ENCODE measurements at places on chromosomes 2 and 18.
A peak's percentile ranks its signal among the peaks of the same experiment; 100 is the strongest.

- no peak for DNase-seq
Measured at GRCh38 chr2:161946489-161947107, 127.4 kb downstream of the DPP4 start.

DNA sequence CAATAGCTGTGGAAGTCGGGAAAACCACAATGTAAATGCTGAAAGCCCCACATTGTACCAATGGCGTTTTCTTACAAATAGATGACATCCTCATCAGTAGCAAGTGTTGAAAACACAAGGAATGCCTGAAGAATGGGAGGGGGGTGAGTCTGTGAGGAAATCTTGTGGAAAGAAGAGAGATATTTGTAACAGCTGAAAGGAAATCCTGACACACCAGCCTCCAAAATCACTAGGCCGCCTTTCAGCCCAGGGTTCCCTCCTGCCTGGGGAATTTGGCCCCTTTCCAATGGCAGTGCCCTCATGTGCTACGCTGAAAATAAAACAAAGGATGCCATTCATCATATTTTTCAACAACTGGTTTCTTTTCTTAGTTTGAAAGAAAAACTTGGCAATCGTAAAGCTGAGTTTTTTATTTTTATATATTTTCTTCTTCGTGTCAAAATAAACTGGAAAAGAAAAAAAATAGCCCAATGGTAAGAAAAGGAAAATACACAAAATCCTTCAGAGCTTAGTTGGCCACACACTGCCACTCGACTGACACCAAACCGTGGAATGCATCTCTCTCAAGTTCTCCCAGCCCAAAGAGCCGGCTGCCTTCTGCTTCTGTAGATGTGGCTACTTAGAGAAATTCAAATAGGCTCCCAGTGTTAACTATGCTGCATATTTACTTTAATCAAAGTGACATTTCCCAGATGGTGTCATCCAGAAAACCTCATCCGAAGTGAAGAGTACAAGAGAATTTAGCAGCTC is 52.0 kb downstream of the FTCDNL1 start:
- no peak for DNase-seq

- DNase-seq: no peak
Measured at GRCh38 chr18:6561420-6561861, 146.7 kb upstream of the L3MBTL4 start.

- DNase-seq: no peak
Measured at GRCh38 chr2:62180975-62181374, 14.9 kb upstream of the B3GNT2 start.

- DNase-seq: no peak
Measured at GRCh38 chr2:230875347-230876315, 10.9 kb downstream of the ITM2C start.

DNA sequence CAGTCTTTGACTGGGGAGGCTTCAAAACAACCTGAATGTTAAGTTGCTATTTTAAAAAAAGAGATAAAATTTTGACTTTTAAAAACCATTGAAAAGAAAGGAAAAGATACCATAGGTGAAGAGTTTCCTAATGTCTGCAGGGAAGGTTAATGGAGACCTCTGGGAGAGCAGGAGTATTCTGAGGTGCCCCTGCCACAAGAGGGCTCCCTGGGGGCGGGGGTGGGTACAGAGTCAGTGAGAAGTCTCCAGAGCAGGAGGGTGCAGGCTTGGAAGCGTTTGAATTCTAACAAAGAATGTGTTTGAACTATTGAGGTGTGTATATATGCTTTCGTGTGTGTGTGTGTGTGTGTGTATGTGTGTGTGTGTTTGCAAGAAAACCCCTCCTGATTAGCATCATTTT is 46.7 kb upstream of the ST6GAL2 start:
- DNase-seq: no peak

GRCh38 chr2:25252291-25253152 is 84.1 kb upstream of the POMC start:
- peak; percentile 44 for DNase-seq

GRCh38 chr2:240520130-240520973 is 37.4 kb downstream of the ANKMY1 start:
- no peak for DNase-seq

GRCh38 chr2:43819491-43820163 is 19.0 kb downstream of the ABCG5 start:
- DNase-seq: no peak

DNA sequence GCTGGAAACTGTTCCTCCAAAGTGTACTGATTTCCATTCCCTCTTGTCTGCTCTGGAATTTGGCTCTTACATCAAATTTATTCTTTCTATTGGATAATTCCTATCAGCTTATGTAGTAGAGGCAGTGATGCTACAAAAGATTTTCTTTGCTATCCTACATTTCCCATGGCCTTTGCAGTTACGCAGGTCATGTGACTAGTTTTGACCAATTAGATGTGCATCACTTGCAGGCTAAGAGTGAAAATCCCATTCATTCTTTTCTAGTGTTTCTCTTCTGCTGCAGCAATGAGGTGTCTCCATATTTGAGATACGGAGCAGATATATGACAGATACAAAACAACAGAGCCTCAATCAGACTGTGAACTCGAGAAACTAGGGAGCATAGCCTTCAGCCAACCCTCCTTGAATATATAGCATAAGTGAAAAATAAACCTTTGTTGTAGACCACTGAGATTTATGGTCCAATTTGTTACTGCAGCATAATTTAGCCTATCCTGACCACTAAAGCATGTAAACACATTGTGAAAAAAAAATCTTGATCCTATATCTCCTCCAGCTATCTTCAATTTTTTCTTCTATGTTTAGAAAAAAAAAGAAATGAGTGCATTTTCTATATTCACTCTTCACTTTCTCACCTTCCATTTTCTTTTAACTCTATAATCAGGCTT is 102.0 kb downstream of the HNMT start:
- no peak for DNase-seq

- DNase-seq: no peak
Measured at GRCh38 chr18:54981076-54981475, 21.8 kb upstream of the CCDC68 start.

DNA sequence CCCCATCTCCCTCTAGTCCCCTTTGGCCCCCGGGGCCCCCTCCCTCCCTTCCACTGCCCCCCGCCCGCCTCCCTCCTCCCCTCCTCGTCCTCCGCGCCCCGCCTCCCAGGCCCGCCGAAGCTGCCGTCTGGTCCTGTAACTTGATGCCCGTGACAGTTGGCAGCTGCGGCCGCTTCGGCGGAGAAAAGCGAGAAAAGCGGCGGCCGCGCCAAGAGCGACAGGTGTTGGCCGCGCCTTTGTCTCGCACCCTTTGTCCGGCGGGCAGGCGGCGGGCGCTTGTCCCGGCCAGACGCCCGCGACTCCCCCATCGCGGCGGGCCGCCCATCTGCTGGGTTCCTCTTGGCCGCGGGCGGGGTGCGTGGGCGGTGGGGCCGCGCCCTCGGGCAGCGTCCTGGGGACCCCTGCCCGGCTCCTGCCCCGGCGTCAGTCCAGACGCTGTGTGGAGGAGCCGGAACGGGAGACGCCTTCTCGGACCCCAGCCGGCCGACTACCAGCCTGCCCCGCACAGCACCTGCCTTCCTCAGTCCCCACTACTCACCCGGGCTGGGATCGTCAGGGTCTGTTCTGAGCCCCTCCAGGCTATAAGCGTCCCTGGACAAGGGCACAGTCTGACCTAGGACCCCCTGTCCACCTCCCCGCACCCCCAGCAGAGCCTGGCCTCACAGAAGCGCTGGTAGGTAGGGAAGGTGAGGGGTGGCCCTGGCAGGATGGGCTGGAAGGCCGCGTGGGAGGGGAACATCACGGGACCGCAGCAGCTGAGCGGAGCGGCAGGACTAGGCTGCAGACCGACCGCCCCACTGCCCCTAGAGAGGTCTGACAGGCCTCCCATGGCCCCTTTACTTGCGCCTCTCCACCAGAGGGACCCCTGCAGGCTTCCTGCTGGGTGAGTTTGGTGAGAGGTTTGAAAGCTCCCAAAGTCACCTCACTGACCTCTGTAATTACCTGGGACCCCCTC is 1.2 kb upstream of the HES6 start:
- DNase-seq: no peak

DNA sequence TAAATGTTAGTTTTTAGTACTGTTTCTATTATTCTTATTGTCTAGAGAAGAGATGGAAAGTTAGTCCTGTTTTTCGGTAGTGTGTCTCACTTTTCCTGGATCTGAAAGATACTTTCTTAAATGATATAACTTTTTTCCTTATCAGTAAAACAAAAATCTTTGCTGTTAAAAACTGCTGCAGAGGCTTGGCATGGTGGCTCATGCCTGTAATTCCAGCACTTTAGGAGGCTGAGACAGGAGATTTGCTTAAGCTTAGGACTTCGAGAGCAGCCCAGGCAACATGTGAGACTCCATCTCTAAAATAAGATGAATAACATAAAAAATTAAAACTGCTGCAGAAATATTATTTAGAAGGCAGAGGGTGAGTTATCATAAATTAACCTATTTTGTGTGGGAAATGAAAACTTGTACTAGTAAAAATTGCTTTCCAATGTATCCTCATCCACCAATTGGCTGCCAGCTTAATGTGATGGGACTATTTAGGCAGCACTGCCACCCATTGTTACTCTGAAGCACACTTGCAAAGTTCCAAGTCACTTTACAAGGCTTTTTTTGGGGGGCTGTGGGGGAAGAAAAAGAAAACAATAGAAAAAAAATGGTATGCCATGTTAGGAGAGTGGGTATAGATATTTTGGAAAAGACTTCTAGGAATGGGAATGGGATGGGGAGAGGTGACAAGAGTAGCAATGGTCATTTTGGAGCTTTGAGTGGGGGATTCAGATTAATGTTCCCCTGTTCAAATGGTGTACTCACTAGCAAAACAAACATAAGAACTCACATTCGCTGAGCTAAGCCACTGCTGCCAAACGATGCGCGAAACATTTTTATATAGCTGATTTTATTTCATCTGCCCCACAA is 62.7 kb downstream of the MEIS1 start:
- DNase-seq: no peak

- DNase-seq: no peak
Measured at GRCh38 chr2:234203135-234203984, 152.9 kb downstream of the SPP2 start.

- no peak for DNase-seq
Measured at GRCh38 chr2:15800495-15801329, 139.6 kb upstream of the MYCN start.

DNA sequence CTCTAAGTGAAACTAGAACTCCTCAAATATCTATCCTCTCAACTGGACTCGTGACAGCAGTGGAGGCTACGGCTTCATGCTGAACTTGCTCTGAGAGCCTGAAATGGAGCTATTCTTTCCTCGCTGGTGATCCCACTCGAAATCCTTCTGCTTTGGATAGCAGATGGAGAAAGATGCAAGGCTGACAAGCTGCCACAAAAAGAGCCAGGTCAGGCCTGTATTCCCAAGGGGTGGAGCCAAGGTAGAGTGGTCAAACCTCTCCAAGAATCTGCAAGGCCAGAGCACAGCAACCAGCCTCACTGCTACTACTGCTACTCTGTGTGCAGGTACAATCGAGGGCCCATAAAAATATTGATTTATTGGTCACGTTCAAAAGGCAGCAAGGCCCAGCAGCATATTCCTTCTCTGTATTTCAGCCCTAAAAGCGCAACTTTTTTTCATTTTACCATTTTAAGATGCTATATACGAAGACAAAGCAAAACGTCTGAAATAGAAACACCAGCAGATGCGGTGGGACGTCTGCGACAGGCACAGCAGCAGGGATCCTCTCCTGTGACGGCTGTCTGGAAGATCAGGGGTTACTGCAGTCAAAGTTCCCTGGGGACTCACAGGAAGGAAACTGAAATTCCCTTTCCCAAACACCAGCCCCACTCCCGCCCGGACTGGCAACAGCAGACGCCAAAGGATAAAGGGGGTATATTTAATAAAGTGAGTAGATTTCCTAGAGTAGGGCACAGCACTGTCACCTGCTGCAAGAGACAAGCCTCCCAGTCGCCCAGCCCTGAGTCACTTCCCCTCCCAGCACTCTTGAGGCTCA is 2.4 kb downstream of the SPRED2 start:
- no peak for DNase-seq

DNA sequence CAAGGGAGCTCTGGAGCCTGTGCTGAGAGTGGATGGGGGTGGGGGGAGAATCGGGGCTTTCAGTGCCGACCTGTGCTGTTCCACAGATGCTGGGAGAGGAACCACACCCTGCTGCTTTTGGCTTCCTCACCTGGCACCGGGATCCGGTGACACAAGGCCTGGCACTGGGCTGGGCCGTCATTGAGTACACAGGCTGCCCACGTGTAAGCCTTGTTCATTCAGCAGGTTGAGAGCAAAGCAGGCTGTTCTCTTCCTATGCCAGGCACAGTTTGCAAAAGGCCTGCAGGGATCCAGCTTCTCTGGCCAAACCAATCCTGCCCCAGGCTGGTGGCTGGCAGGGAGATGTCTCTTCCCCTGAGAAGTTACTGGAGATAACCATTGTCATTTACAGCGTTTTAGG is 17.1 kb downstream of the TRIB2 start:
- DNase-seq: no peak

DNA sequence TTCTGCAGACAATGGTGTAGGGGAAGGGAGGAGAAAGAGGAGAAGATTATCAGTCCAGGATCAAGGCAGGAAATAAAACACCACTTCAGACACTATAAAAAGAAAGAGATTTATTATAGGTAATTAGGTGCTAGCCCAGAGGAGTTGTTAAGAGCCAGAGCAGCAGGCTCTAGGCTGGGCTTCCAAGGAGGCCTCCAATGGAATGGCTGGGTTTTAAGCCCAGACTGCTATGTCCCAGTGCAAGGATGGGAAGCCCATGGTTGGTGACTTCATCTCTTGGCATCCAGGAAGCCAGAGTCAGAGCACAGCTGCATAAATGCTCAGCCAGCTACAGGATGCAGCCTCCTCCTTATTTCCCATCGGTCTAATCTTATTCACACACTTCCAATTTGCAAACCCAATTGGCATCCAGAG is 95.6 kb downstream of the LAMA3 start:
- no peak for DNase-seq

Data from activated T-helper 1 cell treated with anti-CD3 and anti-CD28 coated beads, Interleukin-2, amount 50 U/mL, for 16 hours (primary cell).